ENCODE measurements at places on chromosomes 2 and 18. TPM values are rescaled to one million over a fixed set of nuclear protein-coding genes. Genes with fewer than 3 reads are reported as not detected.

Gene DSC3
- 0.47 TPM for total RNA-seq

- H3K27ac ChIP-seq = no peak overlapping the region
- peaks cover 13% of the 10 kb centered on the region for H3K36me3 ChIP-seq
- H3K27me3 ChIP-seq = peaks cover 3% of the 10 kb centered on the region
- H3K4me1 ChIP-seq = no peaks in the 10 kb centered on the region
Observed at GRCh38 chr18:3693410-3693809, 243.4 kb downstream of the TGIF1 start.

DNA sequence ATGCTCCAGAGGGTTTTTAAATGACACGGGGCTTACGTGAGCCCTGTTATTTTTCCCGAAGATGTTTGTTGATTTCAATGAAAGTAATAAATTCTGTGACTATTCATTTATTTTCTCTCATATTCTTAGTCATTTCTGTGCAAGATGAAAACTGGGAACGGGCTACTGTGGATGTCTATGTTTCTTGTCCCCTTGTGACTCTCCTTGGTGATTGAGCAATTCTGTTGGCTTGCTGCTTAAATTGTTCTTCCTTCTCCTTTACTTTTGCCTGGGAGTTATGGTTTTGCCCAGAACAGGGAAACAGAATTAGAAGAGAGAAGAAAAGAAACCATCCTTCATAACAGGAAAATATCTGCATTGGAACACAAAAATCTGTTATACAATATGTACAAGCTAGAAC, 508.2 kb upstream of the DSEL start:
- H3K27ac ChIP-seq = no peak overlapping the region
- no peaks in the 10 kb centered on the region for H3K4me1 ChIP-seq
- DNase-seq = no peak
- H3K4me3 ChIP-seq = no peak overlapping the region

Gene GPR35
- 1.5 TPM for total RNA-seq

Gene DTNA
- 29.5 TPM for total RNA-seq

- H3K4me3 ChIP-seq = no peak overlapping the region
- no peaks in the 10 kb centered on the region for H3K4me1 ChIP-seq
- H3K36me3 ChIP-seq = no peaks in the 10 kb centered on the region
- no peak for DNase-seq
- no peak overlapping the region for H3K27ac ChIP-seq
- H3K27me3 ChIP-seq = no peaks in the 10 kb centered on the region
Observed at GRCh38 chr2:195331129-195331528, 325.9 kb upstream of the SLC39A10 start.

GRCh38 chr2:64607381-64608304, 46.1 kb downstream of the SERTAD2 start:
- H3K27ac ChIP-seq = no peak overlapping the region
- H3K4me3 ChIP-seq = peak overlapping the region; percentile 55
- H3K36me3 ChIP-seq = no peaks in the 10 kb centered on the region
- H3K4me1 ChIP-seq = peaks cover 7% of the 10 kb centered on the region

GRCh38 chr18:49447810-49448745, 12.4 kb downstream of the DYM start:
- H3K36me3 ChIP-seq = peaks cover 18% of the 10 kb centered on the region
- H3K4me3 ChIP-seq = no peak overlapping the region
- H3K27me3 ChIP-seq = no peaks in the 10 kb centered on the region
- no peaks in the 10 kb centered on the region for H3K4me1 ChIP-seq
- no peak overlapping the region for H3K27ac ChIP-seq
- DNase-seq = no peak
